ENCODE measurements at places on chromosomes 12 and 14. TPM values are rescaled to one million over a fixed set of nuclear protein-coding genes. Genes with fewer than 3 reads are reported as not detected.

The PDE3A gene
- 0.61 TPM for total RNA-seq

- peak overlapping the region; percentile 49 for H3K27ac ChIP-seq
- DNase-seq: no peak
- no peaks in the 10 kb centered on the region for H3K36me3 ChIP-seq
- no peak overlapping the region for H3K4me3 ChIP-seq
- H3K27me3 ChIP-seq: no peaks in the 10 kb centered on the region
- peaks cover 22% of the 10 kb centered on the region for H3K4me1 ChIP-seq
These were observed 132.5 kb downstream of the KTN1 start for GRCh38 chr14:55712491-55712890.

DNA sequence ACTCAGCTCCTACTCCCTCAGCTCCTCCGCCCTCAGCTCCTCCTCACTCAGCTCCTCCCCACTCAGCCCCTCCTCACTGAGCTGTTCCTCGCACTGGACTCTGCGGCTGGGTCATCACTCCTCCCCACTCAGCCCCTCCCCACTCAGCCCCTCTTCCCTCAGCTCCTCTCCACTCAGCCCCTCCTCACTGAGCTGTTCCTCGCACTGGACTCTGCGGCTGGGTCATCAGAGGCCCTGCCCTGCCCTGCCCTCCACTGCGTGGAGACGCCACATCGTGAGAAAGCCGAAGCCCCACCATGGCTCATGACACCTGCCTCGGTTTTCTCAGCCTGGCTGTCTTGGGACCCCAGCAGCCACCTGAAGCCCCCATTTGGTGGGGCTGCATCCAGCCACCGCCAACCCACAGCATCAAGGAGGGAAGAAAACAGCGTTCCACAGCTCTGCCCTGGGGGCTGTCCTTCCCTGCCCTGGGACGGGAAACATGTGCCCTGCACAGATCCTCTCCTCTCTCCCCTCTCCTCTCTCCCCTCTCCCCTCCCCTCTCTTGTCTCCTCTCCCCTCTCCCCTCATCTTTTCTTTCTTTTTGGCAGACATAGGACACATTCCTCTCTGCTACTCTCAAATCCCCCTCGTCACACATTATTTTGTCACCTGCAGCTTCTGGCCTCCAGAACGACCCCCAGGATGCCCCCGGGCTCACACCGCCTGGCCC, 17.7 kb downstream of the NOC4L start:
- peak overlapping the region; percentile 13 for H3K4me3 ChIP-seq
- no peak overlapping the region for H3K27ac ChIP-seq
- peaks cover 7% of the 10 kb centered on the region for H3K4me1 ChIP-seq
- peaks cover 2% of the 10 kb centered on the region for H3K36me3 ChIP-seq

DNA sequence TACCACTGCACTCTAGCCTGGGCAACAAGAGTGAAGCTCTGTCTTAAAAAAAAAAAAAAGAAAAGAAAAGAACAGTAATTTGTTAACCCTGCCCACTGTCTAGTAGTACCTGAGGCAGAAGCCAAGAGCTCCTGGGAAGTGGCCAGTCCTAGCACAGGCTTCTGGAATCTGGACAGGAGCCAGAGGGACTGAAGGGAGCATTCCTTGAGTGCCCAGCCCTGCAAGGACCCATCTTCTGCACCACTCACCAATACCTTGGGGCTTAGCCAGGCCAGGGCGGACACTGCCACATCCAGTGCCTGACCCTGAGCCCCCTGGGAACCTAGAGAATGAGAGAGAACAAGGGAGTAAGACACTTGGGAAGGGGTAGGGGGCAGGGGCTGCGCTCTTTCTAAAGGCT, 33.7 kb downstream of the PARP2 start:
- no peak overlapping the region for H3K27ac ChIP-seq
- no peak overlapping the region for H3K4me3 ChIP-seq

Measured in A673 (cell line).